ENCODE measurements at places on chromosomes 12 and 14.

GRCh38 chr14:70803321-70804310 is 5.7 kb downstream of the MAP3K9 start:
- DNase-seq = peak; percentile 17

- DNase-seq = no peak
Measured at GRCh38 chr14:66696326-66696725, 188.4 kb downstream of the GPHN start.

DNA sequence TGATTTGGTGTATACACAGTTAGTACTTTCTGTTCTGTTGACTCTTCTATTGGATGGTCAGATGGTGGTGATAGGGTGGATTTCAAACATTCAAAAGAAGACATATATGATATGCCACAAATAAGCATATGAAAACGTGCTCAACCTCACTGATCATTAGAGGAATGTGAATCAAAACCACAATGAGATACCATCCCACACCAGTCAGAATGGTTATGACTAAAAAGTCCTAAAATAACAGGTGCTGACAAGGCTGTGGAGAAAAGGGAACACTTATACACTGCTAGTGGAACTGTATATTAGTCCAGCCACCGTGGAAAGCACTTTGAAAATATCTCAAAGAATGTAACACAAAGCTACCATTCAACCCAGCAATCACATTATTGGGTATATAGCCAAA is 425.5 kb downstream of the C12orf50 start:
- no peak for DNase-seq

GRCh38 chr12:9342614-9343353 is 134.6 kb upstream of the PZP start:
- no peak for DNase-seq

GRCh38 chr14:64213086-64213485 is 81.1 kb downstream of the ESR2 start:
- DNase-seq = no peak

DNA sequence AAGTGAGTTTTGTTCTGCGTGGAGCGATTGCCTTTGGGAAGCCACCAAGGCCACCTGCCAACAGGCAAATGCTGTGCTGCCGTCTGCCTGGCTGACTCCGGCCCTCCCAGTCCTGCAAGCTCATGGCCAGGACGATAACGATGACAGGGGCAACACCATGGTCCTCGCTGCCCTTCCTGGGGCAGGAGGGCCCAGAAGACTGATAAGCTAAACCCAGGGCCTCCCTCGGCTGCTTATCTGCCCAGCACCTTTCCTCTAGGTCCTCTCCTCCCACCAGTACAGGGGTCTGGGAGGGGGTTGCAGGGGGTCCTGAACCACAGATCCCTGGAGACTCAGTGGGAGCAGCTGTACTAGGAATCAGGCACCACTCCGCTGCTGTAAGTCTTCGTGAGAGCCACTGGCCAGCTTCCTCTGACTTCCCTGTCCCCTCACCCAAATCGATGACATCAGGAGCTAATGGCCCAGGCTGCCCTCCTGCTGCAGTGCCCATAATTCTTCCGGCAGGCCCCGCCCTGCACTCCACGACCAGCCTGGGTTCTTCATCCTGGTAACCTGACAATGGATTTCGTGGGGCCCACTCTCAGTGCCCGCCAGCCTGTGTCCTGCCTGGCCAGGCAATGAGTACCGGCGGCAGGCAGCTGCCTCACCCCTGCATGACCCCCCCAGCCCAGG is 5.1 kb downstream of the ANKRD9 start:
- no peak for DNase-seq

GRCh38 chr12:13247596-13247995 is 51.1 kb downstream of the EMP1 start:
- DNase-seq = peak; percentile 27

DNA sequence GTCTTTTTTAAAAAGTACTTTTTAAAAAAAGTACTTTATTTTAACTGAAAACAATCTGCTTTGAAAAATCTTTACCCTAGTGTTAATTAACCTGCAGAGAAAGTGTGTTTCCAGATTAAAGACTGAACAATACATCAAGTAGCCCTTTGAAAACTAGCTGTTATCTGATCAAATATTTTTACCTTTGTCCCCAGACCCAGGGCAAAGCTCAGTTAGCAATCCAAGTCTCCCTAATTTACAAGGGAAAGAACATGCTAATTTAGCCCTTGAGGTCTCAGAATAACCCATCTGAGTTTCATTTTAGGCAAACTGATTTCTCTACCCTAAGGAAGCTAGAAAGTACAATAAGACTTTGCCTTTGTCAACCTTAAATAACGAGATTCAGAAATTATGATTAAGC is 91.2 kb downstream of the PPM1H start:
- no peak for DNase-seq

DNA sequence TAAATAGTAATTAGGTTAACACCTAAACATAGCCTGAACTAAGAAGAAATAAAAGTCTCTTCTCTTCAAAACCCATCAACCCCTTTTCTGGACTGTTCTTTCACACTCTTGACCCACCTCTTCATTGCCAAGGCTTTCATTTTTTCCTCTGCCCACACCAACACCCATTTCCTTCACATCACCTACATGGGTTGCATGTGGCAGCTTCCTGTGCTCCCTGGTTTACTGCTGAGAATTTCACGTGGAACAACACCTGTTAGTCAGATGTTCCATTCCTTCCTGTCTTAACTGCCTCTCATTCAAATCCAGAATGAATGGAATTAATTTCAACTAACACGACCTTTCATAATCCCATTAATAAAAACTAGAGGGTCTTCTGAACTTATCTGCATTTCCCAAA is 157.3 kb downstream of the BCAT1 start:
- DNase-seq = no peak

GRCh38 chr14:76698631-76699030 is 62.6 kb upstream of the VASH1 start:
- no peak for DNase-seq

DNA sequence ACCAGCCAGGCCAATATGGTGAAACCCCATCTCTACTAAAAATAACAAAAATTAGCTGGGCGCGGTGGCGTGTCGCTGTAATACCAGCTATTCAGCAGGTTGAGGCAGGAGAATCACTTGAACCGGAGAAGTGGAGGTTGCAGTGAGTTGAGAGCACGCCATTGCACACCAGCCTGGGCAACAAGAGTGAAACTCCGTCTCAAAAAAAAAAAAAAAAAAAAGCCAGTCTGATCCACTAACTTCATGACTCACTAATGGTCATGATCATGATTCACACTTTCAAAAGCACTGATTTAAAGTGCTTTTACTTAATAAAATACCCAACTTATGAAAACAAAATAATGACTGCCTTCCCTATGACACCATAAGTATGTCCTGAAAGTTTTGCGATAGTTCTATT is 38.4 kb upstream of the CPM start:
- no peak for DNase-seq

GRCh38 chr14:21199611-21200560 is 44.0 kb upstream of the OR5AU1 start:
- DNase-seq = no peak

- DNase-seq = no peak
Measured at GRCh38 chr14:68506645-68507419, 286.0 kb downstream of the ZFP36L1 start.

GRCh38 chr14:96581026-96581425 is 78.8 kb downstream of the PAPOLA start:
- peak; percentile 38 for DNase-seq

GRCh38 chr12:18872770-18873169 is 134.9 kb downstream of the CAPZA3 start:
- DNase-seq = no peak

GRCh38 chr14:23056145-23056955 is 970 bp downstream of the CDH24 start:
- peak; percentile 96 for DNase-seq

GRCh38 chr12:69023840-69024239 is 90.9 kb upstream of the CPM start:
- DNase-seq = no peak

GRCh38 chr12:11656550-11656949 is 7.1 kb downstream of the ETV6 start:
- peak; percentile 76 for DNase-seq

- DNase-seq = no peak
Measured at GRCh38 chr12:59389968-59390576, 205.8 kb upstream of the SLC16A7 start.

GRCh38 chr14:71549421-71550050 is 382.7 kb upstream of the RGS6 start:
- no peak for DNase-seq

DNA sequence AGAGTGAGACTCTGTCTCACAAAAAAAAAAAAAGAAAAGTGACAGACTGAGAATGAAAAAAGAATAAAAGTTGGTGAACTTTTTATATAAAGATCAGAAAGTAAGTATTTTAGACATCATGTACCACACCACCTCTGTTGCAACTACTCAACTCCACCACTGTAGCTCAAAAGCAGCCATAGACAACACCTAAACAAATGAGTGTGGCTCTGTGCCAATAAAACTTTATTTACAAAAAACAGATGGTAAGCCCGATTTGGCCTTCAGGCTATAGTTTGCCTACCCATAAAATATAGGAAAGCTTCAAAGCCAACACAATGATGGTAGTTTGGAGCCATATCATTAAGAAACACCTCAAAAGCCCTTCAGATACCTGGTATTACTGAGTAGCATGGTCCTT is 154.5 kb upstream of the FOXN3 start:
- DNase-seq = no peak

- peak; percentile 58 for DNase-seq
Measured at GRCh38 chr12:106227641-106228319, 20.0 kb downstream of the CKAP4 start.

GRCh38 chr12:41459906-41460214 is 271.7 kb downstream of the PDZRN4 start:
- DNase-seq = no peak

GRCh38 chr12:91142221-91142631 is 30.9 kb upstream of the LUM start:
- DNase-seq = no peak

GRCh38 chr12:124756166-124756565 is 107.5 kb downstream of the SCARB1 start:
- no peak for DNase-seq

DNA sequence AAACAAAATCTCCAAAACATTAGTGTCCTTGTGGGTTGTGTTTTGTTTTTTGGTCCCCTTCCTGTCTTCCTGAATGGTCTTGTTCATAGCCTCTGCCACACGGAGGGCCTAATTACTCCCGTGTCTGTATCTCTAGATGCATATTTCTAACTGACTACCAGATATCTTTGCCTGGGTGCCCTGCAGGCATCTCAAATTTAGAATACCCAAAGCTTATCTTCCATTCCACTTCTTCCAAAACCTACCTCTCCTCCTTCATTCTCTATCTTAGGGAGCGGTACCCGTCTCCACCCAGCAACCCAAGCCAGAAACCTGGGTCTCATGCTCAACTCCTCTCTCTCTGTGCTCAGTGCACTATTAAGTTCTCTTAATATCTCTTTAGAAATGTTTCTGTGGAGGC is 10.9 kb upstream of the METAP2 start:
- peak; percentile 37 for DNase-seq

DNA sequence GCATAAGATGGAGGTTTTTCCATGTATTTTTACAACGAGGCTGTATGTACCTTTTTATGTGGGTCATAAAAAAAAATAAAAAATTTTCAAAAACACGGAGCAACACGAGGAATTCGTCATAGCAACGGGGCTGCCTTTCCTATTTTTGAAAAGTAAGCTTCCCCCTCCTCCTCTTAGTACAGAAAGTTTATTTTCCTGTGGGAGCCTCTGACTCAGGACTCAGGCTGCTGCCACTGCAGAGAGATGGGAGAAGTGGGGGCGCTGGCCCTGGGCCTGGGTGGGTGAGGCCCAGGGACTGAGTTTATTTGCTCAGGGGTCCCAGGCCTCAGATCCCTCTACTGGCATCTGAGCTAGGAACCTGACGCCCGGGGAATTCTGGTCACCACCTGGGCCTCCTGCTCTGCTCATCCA is 10.2 kb upstream of the CMKLR1 start:
- no peak for DNase-seq

- no peak for DNase-seq
Measured at GRCh38 chr14:21320913-21321312, 41.0 kb downstream of the RPGRIP1 start.

DNA sequence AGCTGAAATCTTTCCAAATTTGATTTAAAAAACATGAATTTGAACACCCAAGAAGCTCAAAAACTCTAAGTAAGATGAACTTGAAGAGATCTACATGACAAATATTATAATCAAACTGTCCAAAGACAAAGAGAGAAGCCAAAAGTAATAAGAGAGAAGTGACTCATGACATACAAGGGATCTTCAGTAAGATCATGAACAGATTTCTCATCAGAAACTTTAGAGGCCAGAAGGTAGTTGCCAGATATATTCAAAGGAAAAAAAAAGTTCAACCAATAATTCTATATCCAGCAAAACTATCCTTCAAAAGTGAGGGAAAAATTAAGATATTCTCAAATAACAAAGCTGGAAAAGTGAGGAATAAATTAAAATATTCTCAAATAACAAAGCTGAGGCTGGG is 35.1 kb upstream of the MMP19 start:
- DNase-seq = no peak

DNA sequence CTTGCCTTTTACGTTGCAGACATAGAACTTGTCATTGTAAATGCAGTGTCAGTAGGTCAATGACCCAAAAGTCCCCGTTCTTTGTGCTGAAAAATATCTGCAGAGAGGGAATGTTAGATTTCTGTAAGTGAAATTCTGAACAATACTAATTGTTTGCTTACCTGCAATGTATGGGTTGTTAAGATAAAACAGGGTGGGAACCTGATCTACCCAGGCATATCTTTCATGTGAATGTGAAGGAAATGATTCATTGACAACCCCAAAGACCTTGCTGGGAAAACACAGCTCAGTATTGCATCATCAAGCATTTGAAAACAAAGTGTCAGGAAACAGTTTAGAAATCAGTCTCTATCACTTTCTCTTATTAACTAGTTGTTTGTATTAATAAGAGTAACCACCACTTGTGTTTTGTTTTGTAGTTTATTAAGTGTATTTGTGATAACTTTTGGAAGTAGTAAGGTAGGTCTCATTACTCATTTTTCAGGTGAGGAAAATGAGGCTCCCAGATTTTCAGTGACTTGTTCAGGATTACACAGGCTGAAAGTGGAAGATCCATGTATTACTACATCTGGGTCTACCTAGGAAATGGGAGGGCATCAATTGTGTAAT is 57.9 kb upstream of the SLC38A2 start:
- no peak for DNase-seq

GRCh38 chr12:8916154-8916553 is 1.8 kb downstream of the PHC1 start:
- DNase-seq = no peak

DNA sequence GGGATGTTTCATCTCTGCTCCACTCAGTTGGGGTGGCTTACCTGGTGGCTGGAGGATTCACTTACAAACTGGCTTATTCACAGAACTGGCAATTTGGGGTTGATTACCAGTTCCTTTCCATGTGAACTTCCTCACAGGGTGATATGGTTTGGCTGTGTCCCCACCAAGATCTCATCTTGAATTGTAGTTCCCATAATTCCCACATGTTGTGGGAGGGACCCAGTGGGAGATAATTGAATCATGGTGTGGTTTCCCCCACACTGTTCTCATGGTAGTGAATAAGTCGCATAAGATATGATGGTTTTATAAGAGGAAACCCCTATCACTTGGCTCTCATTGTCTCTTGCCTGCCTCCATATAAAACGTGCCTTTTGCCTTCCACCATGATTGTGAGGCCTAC is 26.9 kb upstream of the IGF1 start:
- DNase-seq = no peak
